ENCODE measurements at places on chromosomes 3 and 15.
A peak's percentile ranks its signal among the peaks of the same experiment; 100 is the strongest.

DNA sequence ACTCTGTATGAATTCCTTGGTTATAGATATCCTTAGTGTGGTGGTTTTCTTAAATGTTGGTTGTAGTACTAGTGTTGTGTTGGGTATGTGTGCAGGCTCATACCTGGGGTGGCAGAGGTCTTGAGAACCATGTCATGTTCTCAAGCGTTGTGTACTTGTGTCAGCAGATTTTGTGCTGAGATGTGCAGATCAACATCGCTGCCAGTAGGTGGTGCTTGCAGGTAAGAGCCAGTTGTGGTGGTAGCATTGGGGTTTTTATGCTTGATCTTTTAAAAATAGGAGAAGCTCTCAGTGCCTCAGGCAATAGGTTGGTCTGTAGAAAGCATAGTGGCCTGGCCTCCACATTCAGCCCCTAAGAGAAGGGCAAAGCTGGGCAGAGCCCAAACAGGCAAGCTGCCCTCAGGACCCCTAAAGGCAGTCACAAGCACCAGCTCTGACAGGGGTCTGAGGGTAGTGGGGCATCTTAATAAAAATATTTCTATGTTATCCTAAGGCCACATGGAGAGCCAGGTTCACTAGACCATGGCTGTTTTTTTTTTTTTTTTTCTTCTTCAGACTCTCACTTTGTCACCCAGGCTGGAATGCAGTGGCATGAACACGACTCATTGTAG, 164.0 kb downstream of the IL20RB start:
- DNase-seq, result peak; percentile 43

DNA sequence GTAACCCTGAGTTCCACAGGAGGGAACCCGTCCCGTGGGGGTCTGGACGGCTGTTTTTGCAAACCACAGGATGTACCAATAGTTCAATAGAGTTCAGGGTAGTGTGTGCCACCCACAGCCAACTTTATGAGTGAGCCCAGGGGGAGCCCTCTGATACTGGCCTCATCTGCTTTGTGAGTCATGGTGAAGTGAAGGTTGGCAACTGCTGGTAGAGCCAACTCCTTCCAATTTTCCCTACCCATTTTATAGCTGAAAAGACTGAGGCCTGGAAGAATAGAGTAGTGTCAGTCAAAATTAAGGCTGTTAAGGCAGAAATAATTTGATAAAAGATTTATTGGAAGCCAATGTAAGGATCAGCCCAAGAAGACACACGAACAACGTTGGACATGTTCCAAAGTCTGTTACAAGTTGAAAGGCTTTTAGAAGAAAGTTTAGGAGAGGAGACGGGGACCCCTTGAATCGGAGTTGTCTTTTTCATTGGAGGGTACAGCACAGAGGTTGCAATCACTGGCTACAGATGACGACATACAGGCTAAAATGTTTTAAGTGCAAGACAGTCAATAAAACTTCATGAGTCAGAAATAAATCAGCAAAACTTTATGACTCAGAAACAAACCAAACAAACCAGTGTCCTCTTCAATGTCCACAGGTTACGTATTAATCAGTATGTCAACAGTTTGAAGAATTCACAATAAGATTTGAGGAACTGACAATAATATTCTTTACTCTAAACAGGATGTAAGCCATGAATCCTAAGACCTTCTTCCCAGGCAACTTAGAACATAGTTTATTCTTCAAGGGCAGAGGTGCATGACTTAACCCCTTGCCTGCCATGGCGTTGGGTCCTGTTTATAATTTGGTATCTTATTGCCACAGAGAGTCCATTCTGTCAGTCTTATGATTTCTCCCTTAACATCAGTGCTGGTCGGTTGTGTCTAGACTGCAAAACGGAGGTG, 62.9 kb upstream of the NR2E3 start:
- DNase-seq, result peak; percentile 87

DNA sequence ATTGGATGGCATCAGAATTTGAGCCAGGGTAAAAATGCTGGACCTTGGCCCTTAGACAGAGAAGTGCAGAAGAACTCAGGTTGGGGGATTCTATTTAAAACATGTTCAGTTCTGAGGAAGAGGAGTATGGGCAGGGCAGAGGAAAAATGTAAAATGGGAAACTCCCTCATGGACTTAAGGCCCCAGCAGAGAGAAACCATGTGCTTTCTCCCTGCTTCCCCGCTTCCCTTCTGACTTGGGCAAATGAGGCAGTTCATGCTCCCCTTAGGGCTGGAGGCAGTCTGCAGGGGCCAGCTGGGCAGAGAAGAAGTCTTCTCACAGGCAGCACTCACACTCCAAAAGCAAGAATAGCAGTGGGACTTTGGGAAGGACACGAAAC, 9.9 kb upstream of the NUDT16 start:
- no peak for DNase-seq

- no peak for DNase-seq
Measured at GRCh38 chr15:27086149-27086548, 115.2 kb downstream of the GABRG3 start.

- DNase-seq, result peak; percentile 90
Measured at GRCh38 chr3:54863366-54863765, 64.5 kb downstream of the LRTM1 start.

DNA sequence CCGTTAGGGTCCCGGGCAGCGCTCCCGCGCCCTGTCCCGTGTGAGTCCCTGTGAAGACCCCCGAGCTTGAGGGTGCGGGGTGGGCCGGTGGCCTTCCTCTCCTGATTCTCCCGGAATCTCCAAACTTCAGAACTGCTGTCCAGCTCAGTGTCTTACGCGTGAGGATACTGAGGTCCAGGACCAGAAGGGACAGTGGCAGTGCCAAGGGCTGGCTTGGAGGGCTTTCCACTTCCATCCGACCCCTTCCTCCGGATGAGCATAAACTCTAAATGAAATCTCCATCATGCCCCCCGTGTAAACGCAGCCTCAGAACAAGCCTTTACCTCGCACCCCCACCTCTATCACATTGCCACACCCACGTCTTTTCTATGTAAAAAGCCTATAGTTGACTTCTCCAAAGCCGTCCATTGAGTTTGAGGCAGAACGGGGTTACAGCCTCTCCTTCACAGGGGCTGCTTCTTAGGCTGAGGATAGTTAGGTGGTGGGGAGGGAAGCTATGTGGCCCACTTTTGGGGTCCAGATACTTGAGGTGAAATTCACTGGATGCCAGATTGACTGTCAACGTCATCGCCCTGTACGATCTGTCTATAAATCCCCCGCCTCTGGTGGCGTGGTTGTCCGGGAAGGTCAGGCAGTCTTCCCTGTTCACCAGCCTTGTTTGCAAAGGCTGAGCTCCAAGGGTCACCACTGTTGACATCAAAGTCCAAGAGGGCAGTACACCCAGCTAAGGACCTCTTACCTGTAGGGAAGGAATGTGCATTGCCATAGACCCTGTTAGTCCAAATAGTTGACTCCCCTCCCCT, 1.1 kb downstream of the EDEM1 start:
- peak; percentile 41 for DNase-seq
